H4 (cell line): ENCODE measurements at places on chromosomes 2 and 18. TPM values are rescaled to one million over a fixed set of nuclear protein-coding genes. Genes with fewer than 3 reads are reported as not detected.

The CCDC85A gene
- 0.14 TPM in 1 of 2 replicates, not detected in the other for total RNA-seq

The PLGLB1 gene
- 0.87 and 2.1 TPM in 2 replicates for total RNA-seq

The ASNSD1 gene
- 62.1 and 69.1 TPM in 2 replicates for total RNA-seq

The PROM2 gene
- total RNA-seq: 0.10 and 0.35 TPM in 2 replicates

The SKOR2 gene
- not detected in 2 replicates for total RNA-seq

The REG3G gene
- total RNA-seq: not detected in 2 replicates

DNA sequence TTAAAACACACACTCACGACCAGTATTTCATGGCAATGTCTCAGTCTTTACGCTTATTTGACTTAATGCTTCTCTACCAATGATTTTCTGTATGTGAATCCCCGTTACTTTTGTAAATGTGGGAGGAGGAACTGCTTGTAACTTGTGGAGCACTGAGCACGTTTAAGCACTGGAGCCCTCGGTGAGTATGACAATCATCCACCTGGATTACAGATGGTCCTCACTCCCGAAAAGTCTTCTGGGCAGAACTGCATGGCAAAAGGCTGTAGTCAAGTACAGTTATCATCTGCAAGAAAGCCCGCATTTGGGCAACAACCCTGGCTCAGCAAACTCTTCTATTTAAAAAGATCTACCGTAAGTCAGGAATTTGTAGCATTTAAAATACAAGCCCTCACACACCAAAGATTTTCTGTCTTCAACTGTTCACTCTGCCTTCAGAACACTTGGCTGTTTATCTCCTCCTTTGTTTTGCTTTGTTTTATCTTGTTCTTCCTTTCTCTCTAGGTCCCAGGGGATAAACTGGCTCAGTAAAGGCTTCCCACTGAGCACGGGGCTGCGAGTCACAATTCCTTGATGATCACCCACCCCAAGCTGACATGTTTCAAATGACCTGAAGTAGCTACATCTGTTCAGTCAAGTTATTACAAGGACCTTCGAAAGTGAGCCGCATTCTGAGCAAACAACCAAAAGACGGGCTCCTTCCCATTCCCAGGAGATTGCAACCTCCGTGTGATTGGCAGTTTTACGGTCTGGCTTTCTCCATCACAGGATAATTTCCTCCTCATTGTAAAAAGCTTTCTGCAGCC is 102.2 kb downstream of the DLGAP1 start:
- DNase-seq: no peak

- DNase-seq: no peak
Observed at GRCh38 chr2:22481486-22482259, 903.3 kb upstream of the KLHL29 start.

- peak; percentile 69 for DNase-seq
Observed at GRCh38 chr2:119744335-119744939, 15.3 kb upstream of the PTPN4 start.

- DNase-seq: peak; percentile 21
Observed at GRCh38 chr2:211879323-211879722, 659.3 kb downstream of the ERBB4 start.
